ENCODE measurements at places on chromosomes 5 and 9.

- peak; percentile 18 for DNase-seq
Observed at GRCh38 chr9:112970939-112971338, 41.1 kb downstream of the ZNF883 start.

GRCh38 chr5:149854866-149855265 is 89.7 kb downstream of the PDE6A start:
- DNase-seq: no peak

- no peak for DNase-seq
Observed at GRCh38 chr5:107235167-107235566, 435.6 kb downstream of the EFNA5 start.

- no peak for DNase-seq
Observed at GRCh38 chr9:69252436-69252835, 72.6 kb upstream of the ENTREP1 start.

DNA sequence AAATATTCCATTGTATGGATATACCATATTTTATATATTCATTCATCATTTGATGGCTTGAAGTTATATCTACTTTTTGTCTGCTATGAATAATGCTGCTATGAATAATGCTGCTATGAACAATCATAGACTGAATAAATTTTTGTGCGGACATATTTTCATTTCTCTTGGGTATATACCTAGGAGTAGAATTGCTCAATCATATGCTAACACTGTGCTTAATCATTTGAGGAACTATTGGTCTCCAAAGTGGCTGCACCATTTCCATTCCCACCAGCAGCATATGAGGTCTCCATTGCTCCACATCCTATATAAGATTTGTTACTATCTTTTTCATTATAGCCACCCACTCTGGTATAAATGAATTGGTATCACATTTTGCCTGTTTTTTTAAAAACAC is 18.3 kb upstream of the TEK start:
- no peak for DNase-seq

DNA sequence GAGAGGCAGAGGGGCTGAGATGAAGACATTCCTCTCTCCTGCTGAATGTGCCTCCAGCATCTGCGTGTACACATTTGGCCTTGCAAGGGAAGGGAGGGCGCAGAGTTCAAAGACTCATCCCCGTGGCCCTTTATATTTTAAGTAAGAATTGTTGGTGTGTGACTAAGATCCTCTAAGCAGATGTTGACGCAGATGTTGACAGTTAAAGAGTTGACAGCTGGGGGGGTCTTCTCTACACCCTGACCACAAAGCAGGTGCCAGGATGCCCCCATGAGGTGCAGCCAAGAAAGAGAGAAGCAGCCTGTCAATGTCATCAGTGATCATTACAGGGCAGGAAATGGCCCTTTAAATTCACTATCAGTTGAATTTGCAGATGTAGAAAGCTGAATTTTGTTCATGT is 262.9 kb downstream of the IRX1 start:
- DNase-seq: no peak

DNA sequence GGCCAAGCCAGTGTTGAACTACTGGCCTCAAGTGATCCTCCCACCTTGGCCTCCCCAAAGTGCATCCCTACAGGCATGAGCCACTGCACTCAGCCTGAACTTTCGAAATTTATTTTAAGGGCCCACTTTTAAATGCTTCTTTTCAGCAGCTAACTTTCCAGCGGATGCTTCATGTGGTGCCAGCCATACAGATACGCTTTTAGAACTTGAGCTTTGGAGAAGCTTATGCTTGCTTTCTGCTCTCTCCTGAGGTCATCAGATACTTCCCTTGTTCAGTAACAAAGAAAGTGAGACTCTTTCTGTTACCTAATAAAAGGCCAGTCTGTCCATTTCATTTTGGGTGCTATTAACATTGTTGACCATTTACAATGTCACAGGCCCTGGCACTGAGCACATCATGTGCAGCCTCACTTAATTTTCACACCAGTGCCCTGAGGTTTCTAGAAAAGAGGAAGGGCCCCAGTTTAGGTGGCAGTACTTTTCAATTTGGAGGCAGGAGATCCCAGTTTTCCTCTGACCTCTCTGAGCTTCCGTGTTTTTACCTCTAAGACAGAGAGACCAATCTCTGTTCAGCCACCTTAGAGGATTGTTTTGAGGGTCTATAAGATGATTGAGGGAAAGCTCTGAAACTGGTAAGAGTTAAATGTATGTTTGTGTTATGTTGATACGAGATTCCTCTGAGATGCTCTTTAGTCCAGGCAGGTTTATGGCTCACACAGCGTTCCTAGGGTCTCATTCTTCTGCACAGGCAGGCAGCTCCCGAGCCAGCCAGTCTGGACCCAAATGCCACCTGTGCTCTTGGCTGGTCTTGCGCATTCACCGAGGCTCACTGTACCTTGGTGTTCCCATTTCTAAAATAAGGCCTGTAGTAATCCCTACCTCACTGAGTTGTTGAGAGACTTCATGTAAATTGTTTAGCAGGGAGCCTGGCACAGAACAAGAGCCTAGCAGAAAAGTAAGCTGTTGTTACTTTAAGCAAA is 4.4 kb downstream of the ABL1 start:
- no peak for DNase-seq

GRCh38 chr5:3489239-3489843 is 106.3 kb upstream of the IRX1 start:
- DNase-seq: no peak
